ENCODE measurements at places on chromosomes 6 and 20.

DNA sequence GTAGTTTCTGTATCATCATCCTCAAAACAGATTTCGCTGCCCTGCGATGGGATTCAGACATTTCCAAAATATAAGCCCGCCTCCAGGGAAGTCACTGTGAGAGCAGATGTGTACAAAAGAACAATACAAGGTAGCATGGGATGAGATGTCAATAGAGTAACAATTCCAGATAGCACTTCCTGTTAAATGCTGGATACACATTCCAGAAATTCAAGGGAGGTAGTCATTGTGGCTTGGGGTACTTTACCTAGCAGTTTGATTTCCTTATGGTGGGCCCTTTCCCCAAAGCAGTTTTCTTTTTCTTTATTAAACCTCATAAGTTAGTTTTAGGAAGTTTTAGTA is 2.5 kb downstream of the RNF217 start:
- DNase-seq: no peak

- no peak for DNase-seq
These were observed 2.8 kb downstream of the RNF24 start for GRCh38 chr20:4012589-4012988.

- no peak for DNase-seq
These were observed 111.8 kb downstream of the AGPAT4 start for GRCh38 chr6:161161889-161162624.

DNA sequence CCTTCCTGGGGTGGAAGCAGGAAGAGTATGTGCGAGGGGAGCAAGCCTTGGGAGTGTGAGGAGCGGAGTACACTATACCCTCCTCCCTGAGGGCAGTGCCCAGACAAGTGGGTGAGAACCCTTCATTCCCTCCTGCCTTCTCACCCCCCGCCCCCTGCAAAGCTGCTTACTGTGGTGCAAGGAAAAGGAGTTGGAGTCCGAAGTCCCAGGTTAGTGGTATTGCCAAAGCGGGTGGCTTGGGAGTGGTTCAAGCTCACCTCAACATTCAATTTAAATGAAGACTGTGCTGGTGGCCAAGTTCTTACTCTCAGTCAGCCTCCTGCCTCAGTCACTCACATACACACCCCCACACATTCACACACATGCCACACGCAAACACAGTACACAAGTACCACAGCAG is 74.7 kb upstream of the PRDM1 start:
- no peak for DNase-seq

DNA sequence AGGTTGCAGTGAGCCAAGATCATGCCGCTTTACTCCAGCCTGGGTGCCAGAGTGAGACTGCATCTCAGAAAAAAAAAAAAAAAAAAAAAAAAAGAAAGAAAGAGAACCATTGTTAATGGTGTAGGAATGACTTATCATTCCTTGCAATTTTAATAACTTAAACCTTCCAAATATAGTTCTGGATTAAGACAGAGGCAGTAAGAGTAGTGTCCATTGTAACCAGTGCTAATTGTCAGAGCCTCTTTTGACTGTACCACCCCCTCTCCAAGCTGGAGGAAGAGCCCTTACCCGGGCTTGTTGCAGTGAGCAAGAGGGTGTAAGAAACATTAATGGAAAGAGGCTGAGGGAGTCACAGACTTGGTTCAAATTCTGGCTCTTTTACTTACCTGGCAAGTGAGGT is 53.8 kb downstream of the SASH1 start:
- DNase-seq: no peak

- no peak for DNase-seq
These were observed 822 bp downstream of the FOXQ1 start for GRCh38 chr6:1312473-1313367.

- no peak for DNase-seq
These were observed at the start of gene ADGRF1 for GRCh38 chr6:47042275-47042791. ADGRF1 (minus strand) TSS chr6:47042332; CDS start chr6:47029061, 13,271 bp downstream.

DNA sequence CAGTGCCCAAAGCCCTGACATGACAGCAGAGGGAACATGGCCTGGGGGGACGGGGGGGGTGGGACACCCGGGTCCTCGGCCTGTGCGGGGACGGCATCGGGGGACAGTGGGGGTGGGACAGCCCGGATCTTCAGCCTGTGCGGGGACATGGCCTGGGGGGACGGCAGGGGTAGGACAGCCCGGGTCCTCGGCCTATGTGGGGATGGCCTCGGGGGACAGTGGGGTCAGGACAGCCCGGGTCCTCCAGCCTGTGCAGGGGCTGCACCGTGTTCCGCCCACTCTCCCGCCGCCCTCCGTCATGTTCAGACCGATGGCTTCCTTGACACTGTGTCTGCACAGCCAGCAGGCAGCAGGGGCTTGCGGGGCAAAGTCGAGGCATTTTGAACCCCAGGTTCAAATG is 7.0 kb downstream of the BIRC7 start:
- no peak for DNase-seq

GRCh38 chr20:63553251-63553932 is 567 bp upstream of the FNDC11 start:
- DNase-seq: peak; percentile 88

- DNase-seq: no peak
These were observed 192.4 kb upstream of the ZNF217 start for GRCh38 chr20:53786071-53786444.

DNA sequence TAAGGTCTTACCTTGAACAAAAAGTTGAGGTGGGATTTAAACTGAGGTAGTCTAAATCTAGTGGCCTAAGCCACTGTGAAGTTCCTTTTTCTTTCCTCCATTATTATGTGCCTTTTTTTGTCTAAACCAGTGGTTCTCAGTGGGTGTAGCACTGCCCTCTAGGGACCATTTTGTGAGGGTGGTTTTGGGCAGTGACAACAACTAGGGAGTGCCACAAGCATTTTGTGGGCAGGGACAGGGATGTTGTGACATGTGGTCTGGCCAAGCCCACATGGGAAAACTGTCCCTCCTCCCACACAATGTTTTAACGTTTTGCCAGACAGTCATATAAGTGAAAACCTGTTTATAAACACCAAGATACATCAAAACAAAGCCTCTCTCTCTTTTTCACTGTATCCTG is 899.4 kb upstream of the FLRT3 start:
- no peak for DNase-seq

DNA sequence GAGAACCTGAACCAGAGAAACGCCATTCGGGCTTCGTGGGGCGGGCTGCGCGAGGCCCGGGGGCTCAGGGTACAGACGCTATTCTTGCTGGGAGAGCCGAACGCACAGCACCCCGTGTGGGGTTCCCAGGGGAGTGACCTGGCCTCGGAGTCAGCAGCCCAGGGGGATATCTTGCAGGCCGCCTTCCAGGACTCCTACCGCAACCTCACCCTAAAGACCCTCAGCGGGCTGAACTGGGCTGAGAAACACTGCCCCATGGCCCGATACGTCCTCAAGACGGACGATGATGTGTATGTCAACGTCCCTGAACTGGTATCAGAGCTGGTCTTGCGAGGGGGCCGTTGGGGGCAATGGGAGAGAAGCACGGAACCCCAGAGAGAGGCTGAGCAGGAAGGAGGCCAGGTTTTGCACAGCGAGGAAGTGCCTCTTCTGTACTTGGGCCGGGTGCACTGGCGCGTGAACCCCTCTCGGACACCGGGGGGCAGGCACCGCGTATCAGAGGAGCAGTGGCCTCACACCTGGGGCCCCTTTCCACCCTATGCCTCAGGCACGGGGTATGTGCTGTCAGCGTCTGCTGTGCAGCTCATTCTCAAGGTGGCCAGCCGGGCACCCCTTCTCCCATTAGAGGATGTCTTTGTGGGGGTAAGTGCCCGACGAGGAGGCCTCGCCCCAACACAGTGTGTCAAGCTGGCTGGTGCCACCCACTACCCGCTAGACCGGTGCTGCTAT is 904 bp downstream of the B3GALT4 start:
- DNase-seq: no peak

GRCh38 chr20:60365882-60366281 is 407.7 kb downstream of the CDH26 start:
- no peak for DNase-seq

DNA sequence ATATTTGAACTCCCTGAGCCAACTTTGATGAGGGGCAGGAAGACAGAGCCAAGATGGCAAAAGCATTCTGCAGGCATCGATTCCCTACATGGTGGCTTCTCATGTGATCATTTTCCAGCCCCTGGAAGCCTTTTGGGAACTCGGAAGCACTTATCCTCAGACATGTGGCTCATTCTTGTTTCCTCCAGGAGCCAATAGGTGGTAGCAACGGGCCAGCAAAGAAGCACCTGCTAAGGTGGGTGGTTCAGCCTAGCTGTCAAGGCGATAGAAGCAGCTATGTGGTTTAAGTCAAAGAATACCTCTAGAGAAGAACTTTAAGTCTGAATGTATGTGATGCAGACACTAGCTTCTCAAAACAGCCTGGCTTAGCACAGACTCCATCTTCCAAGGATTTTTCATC is 64.9 kb upstream of the PAX1 start:
- no peak for DNase-seq

DNA sequence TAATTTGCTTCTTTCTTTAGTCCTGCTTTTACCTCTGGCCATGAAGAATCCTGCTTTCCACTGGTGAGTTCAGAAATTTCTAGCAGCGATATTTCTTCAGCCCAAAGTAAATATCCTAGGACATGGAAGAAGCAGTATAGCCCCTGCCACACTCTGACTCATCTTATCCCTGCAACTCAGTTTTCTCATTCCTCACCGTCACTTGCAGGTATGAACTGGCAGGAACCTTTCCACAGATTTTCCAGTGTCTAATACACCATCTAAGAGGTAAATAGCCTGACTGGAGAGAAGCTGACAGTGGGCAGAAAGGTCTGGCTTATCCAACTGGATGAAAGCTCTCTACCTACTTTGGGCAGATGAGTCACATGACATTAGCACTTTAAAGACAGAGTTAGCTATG is 816.7 kb upstream of the FLRT3 start:
- no peak for DNase-seq

- DNase-seq: no peak
These were observed 29.7 kb upstream of the FAM50B start for GRCh38 chr6:3819161-3820110.

DNA sequence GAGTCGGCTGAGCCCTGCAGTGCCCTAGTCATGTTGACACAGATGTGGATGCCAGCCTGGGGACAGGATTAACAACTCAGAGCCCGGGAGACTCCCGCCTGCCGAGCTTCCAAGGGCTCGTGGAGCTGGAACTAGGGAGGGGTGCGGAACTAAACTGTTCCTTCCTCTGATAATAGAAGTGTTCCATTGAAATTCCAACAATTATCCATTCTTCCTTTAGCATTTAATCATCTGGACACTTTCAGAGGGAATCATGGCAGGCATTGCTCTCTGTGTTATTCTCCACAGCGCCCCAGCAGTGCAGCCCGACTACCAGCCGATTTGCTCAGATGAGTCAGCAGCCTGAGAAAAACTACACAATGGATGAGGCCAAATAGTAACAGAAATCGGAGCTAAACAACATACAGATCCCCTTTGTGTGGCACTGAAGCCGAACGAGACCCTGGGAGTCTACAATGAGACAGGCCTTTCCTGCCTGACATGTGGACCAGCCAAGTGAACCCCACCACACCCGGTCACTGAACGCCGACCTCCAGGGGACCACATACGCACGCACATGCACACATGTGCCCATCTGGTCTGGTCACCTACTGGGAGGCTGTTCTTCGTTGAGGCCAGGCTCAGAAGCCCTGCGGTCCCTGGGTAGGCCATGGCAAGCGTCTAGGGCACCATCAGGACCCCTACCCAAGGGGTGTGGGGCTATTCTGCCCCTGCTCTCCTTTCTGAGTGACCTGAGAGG is 238.4 kb upstream of the AFDN start:
- DNase-seq: no peak

DNA sequence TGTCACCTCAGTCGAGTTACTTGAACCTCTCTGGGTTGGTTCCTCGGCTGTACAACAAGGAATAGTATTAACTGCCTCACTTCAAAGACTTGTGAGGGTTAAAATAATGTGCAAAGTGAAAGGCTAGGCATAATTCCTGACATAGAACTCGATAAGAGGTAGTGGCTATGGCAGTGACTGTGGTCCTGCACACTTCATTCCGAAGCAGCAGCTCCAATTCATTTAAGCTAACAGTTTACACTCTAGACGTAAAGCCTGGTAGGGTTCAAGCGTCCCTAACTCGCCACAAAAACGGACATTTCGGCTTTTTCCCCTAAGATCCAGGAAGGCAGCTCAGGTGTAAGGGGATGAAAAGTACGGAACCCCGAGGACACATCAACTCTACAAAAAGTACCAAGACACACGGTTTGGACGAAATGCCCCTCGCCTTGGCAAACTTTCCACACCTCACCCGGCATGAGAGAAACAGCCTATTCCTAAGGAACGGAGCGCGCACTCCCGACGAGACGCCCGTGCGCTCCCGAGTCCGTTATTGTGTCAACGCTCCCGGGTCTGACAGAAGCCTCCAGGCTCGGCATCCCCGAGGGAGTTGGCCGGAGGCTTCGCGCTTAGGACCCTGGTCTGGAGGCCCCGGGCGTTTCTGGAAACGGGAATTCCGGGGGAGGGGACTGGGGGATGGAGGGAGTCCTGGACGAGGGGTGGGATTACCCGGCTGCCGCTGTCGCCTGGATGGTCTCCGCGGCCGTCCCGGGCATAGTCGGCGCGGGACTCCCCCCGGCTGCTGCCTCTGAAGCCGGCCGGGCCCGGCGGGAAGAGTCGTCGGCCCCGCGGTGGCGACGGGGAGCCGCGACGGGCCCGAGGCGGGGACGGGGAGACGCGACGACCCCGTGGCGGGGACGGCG is 937 bp downstream of the ZNF318 start:
- peak; percentile 65 for DNase-seq

- no peak for DNase-seq
These were observed 17.9 kb downstream of the CD40 start for GRCh38 chr20:46135856-46136633.

GRCh38 chr6:82624251-82624650 is 260.6 kb downstream of the TPBG start:
- DNase-seq: no peak

GRCh38 chr6:19934996-19935591 is 97.9 kb downstream of the ID4 start:
- DNase-seq: no peak

DNA sequence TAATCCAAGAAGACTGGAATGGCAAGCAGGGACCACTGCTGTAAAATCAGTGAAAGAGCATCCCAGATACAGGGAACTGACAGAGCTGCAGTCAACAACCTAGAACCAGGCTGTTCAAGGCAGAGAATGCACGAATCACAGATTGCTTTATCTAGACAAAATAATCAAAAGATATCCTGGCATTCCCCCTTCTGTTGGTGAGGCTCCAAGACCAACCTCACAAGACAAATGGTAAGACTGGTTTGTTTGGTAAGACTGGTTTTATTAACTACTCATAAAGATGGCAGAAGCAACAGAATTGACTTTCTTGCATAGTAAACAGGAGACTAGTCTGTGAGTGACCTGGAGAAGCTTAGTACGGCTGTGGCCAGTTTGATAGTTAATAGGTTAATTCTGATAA is 88.8 kb upstream of the AHI1 start:
- no peak for DNase-seq

GRCh38 chr6:136958168-136958567 is 36.1 kb downstream of the SLC35D3 start:
- DNase-seq: no peak
